ENCODE measurements at places on chromosomes 5 and 9.
A peak's percentile ranks its signal among the peaks of the same experiment; 100 is the strongest.

GRCh38 chr5:114744406-114744805, 382.5 kb downstream of the KCNN2 start:
- no peak for DNase-seq

DNA sequence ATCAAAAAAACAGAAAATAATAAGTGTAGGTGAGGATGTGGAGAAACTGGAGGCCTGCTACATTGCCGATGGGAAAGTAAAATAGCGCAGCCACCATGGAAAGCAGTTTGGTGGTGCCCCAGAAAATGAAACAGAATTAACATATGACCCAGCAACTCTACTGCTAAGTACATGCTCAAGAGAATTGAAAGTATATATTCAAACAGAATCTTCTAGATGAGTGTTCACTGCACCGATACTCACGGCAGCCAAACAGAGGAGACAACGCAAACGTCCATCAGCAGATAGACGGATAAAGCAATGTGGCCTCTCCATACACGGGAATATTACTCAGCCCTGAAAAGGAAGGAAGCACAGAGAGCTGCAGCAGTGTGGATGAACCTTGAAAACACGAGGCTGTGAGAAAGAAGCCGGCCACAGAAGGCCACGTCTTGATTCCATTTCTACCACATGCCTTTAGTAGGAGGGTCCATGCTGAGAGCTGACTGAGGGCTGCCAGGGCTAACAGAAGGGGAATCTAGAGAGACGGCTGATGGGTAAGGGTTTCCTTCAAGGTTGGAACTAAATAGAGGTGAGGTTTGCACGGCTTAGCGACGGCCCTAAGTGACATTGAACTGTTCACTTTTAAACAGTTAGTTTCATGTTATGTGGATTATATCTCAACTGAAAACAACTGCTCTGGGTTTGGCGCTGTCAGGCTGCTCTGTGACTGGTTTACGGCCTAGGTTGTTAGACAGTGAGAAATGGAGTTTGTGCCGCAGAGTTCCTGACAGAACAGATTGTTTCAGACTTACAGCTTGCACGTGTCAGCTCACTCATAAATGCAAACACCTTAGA, 29.8 kb downstream of the AHRR start:
- DNase-seq, result no peak

GRCh38 chr5:86030753-86031152, 587.0 kb upstream of the COX7C start:
- no peak for DNase-seq

DNA sequence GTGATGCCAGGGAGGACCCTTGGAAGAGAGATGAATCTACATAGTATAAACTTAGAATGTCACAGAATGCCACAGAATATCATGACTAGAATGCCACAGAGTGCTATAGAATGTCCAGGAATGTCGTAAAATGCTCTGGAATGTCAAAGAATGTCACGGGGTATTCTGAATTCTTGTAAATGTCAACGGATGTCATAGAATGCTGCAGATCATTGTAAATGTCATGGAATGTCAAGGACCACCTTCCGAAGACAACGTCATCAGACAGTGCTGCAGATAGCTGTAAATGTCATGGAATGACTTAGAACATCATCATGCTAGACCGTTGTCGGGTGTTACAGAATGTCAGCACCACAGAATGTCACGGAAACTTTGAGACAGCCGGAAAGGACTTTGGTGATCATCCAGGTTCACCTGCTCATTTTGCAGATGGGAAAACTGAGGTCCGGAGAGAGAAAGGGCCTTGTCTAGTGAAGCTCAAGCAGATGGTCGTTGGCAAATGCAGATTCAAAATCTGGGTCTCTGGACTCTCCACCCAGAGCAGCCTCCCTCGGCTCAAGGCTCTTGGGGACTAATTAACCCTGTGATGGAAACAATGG, 117.1 kb downstream of the LHX2 start:
- no peak for DNase-seq

GRCh38 chr9:19451240-19452087, 42.7 kb downstream of the ACER2 start:
- no peak for DNase-seq

GRCh38 chr9:80387828-80388227, 816.1 kb downstream of the TLE4 start:
- no peak for DNase-seq

DNA sequence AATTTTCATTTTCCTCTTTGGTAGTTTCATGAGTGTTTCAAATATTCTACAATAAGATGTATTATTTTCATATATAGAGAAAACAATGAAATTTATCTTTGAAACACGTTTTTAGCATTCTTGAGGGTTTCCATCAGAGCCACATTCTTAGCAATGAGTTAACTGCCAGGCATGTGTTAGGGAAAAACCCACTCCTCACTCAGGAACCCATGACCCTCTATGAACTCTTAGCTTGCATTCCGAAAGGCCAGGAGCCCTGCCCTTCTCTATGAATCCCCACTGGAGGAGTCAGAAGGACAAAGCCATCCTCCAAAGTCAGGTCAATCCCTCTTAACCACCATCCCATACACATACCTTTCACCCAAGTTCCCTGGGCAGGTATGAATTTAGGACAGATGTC, 57.5 kb downstream of the ADAMTS12 start:
- DNase-seq, result no peak

DNA sequence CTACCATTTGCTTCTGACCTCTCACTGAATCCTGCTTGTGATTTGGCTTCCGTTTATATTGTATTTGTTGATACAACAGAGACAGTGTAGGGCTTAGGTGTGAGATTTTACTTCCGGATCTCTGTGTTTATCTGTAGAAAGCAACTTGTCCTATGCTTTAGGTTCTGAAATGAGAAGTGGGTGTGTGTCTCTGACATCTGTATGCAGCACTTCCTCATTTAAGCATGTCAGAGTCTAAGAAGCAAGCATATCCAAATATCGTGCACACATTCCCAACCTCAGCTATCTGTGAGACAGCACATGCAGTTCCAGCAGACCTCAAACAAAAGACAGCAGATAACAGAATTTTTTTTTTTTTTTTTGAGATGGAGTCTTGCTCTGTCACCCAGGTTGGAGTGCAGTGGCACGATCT, 16.3 kb downstream of the KLF9 start:
- no peak for DNase-seq

DNA sequence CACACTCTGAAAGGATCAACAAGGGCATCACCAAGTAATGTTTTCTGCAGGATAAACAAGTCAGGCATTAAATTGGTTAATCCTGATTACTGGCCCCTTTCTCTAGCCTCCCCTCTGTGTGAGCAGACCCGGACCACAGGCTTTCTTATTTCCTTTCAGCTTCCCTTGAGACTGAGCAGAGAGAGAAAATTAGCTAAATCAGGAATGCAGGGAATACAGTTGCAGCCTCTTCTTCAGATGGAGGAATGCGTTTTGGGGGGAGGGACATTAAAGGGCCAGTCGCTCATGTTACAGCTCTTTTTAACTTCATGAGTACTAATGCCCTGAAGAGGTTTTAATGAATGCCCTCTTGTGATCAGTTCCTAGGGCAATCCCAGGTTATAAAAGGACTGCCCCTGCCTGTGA, 19.8 kb downstream of the PCDHAC2 start:
- DNase-seq, result no peak

GRCh38 chr5:156783092-156783491, 67.0 kb upstream of the PPP1R2B start:
- DNase-seq, result no peak

GRCh38 chr5:126846344-126846743, 69.4 kb downstream of the LMNB1 start:
- DNase-seq, result no peak

GRCh38 chr9:119487118-119487827, 118.0 kb upstream of the BRINP1 start:
- DNase-seq, result no peak

- no peak for DNase-seq
These were observed 615.5 kb downstream of the TLE1 start for GRCh38 chr9:81073821-81074220.

DNA sequence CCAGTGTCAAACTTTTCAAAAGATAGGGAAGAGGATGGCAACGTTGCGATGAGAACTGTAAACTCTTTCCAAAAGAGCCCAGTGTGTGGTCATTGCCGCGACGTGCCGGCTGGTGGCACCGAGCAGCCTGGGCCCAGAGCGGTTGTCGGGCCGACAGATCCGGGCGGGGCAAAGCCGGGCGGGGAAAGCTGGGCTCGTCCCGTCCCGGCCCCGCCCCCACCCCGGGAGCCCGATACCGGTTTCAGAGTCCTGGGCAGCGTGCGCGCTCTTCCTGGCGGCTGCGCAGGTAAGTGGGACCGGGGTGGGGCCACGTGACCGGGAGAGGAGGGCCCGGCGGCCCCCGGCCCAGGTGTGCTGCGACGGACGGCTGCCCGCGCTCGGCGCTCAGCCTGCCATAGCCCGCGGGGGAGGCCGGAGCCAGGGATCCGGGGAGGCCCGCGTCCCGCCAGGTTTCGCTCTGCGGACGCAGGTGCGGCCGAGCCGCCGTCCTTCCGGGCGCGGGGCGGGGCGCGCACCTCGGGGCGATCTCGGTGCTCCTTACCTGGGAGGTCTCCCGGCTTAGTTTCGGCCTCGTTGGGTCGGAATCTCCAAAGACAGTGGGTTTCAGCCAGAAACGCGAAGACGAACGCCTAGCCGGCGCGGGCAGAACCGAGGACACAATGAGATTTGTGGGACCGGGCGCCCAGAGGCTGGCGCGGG, at the start of gene MARVELD2:
Gene MARVELD2, plus strand, starts transcription at position 232 of the 699 bp plus-strand sequence. CDS start 4,270 bp downstream, outside the sequence.
- no peak for DNase-seq

DNA sequence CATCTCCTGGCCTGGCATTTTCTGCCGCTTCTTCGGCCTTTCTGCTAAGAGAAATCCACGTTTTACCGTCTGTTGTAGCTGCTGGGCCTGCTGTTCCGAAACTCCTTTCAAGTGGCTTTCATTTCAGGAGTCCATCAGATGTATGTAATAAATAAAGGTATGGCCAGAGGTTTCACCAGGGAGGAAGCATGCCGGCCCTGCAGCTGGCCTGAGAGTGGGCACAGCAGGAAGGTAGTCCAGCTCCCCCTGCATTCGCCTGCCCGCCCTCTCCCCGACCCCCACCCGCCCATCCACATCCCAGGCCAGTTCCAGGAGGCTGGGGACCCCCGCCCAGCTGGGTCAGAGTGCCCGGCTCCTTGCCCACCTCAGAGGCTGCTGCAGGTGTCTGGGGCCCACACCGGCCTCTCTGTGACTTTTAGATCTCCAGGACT, 46.4 kb upstream of the EXOC3 start:
- no peak for DNase-seq

GRCh38 chr5:98309785-98310598, 463.5 kb upstream of the RGMB start:
- peak; percentile 22 for DNase-seq

GRCh38 chr5:28809811-28810750, 1771.7 kb upstream of the CDH9 start:
- DNase-seq, result no peak

- DNase-seq, result no peak
These were observed 16.3 kb downstream of the C9orf57 start for GRCh38 chr9:72044095-72044494.

DNA sequence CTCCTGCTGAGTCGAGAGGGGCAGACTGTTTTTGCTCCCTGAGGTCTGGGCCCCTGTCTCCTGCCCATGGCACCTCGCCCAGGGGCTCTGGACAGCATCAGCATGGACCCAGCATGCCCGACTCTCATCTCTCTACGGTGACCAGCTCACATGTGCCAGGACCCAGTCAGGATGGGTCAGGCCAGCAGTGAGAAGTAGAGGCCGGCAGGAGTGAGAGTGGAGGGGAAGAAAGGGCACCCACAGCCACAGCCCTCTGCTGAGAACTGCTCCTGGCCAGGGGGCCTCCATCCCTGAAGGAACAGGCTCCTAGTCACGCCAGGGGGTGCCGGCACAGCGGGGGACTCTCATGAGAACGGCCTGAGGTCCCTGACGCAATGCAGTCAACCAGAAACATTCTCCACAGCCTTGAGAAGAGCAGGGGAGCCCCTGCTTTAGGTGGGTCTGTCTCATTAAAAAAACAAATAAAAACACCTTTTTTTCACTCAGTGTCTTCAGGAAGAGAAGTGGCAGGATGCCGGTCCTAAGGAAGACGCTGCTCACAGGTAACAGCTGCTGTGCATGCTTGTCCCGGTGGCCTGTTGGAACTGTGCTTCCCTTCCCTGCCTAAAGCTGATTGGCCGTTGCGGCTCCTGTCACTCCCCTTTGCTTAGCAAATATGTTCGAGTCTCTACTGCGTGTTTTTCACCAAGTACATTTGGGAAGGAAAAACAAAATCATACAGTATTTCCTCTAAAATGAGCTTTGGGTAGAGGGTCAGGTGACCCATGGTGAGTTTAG, 85.7 kb upstream of the FBXW11 start:
- DNase-seq, result no peak

GRCh38 chr5:148457183-148457620, 73.4 kb downstream of the FBXO38 start:
- no peak for DNase-seq

DNA sequence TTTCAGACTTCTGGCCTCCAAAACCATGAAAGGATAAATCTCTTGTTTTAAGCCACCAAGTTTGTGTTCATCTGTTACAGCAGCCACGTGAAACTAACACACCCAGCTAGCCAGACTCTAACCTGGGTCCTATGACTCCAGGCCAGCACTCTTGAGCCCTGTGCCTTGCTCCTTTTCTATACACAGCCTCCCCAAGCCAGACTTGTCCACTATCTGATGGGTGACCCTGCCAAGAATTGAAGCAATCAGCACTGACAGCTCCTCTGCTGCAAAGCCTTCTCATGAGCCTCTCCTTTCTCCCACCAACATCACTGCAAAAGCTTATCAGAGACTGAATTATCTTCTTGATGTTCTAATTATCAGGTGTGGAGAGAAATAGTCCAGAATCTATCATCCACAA, 41.4 kb downstream of the SIL1 start:
- DNase-seq, result no peak
